Activated CD4-positive, alpha-beta T cell treated with anti-CD3 and anti-CD28 coated beads for 4 hours (primary cell): ENCODE measurements at places on chromosomes 6 and 20.

GRCh38 chr6:167211881-167212712 is 54.3 kb upstream of the GPR31 start:
- DNase-seq, result no peak

GRCh38 chr6:24666097-24666640 is 530 bp downstream of the TDP2 start:
- peak; percentile 33 for DNase-seq

DNA sequence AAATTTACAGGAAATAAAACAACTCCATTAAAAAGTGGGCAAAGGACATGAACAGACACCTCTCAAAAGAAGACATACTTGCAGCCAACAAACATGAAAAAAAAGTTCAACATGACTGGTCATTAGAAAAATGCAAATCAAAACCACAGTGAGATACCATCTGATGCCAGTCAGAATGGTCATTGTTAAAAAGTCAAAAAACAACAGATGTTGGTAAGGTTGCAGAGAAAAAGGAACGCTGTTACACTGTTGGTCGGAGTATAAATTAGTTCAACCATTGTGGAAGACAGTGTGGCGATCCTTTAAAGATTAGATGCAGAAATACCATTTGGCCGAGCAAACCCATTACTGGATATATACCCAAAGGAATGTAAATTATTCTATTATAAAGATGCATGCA is 858.0 kb upstream of the FLRT3 start:
- DNase-seq, result no peak

DNA sequence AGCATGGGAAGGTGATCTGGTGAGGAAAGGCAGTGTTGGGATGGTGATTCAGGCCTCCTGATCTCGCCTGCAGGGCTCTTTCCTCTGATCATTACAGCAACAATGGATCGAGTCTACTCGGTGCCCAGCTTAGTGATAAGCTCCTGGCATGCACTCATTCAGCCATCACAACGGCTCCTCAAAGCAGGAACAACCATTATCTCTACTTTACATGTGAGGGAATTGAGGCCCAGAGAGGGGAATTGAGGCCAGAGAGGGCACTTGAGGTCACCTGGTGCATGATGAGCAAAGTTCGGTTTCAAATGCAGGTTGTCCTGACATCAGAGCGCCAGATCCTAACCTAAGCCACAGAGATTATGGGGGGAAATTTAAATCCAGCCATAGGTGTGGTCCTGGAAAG is 42.0 kb upstream of the BPIFA2 start:
- no peak for DNase-seq
